ENCODE measurements at places on chromosomes 2 and 18.

GRCh38 chr2:19503915-19504314 is 145.5 kb upstream of the OSR1 start:
- DNase-seq, result no peak

DNA sequence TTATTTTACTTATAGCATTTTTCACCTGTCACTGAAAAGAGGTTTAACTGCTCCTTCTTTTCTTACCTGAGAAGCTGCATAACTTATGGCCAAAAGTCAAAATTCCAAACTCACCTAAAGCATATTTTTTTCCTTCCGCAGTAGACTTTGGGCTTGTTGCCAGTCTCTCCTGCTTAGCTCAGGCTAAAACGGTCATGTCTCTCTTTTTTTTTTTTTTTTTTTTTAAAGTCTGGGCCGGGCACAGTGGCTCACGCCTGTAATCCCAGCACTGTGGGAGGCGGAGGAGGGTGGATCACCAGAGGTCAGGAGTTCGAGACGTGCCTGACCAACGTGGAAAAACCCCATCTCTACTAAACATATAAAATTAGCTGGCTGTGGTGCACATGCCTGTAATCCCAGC is 113.5 kb downstream of the RTN4 start:
- DNase-seq, result no peak

DNA sequence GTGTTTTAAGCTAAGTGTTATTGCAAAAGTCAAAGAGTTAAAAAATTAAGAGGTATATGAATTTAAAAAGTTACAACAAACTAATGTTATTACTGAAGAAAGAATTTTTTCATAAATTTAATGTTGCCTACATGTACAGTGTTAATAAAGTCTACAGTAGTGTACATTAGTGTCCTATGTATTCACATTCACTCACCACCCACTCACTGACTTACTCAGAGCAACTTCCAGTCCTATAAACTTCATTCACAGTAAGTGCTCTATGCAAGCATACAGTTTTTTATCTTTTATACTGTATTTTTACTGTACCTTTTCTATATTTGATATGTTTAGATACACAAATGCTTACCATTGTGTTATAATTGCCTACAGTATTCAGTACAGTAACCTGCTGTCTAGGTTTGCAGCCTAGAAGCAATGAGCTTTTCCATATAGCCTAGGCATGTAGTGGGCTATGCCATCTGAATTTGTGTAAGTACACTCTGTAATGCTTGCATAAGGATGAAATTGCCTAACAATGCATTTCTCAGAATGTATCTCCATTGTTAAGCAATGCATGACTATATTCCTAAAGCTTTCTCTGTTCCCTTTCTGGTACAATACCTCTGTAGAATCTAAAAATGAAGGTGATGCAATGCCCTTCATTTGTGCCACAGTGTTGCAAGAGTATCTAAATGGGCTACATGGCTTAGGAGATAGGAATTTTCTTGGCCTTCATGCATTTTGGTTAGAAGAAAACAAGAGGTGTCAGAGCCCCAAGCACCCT is 370.8 kb upstream of the NT5C1B start:
- DNase-seq, result no peak

DNA sequence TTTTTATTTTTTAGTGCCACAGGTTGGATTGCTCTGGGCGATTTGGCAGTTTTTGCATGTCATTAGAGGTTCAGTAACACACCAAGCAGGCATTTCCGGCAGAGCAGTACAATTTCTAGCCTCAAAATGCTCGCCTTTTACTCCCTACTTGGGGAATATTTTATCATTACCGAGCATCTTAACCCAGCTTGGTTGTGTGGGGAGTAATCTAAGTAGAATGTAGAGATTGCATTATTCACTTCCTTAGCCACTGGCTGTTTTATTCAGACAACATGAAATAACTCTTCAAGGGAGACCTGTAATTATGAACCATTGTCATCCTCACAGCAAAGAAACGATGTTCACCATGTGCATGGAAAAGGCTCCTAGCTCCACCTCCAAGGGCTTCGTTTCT is 13.1 kb downstream of the GRP start:
- DNase-seq, result no peak

DNA sequence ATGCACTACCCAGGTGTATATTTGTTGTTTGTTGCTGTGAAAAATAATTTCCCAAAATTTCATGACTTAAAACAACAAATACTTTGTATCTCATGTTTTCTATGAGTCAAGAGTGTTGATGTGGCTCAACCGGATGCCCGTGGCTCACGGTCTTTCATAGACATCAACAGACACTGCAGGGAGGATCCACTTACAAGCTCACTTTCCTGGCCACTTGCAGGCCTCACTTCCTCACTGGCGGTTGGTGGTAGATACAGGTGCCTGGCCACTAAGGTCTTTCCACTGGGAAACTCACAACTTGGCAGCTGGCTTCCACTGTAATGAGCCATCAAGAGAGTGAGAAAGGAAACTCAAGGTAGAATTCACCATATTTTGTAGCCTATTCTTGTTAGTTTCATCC is 662.9 kb downstream of the IRS1 start:
- no peak for DNase-seq

DNA sequence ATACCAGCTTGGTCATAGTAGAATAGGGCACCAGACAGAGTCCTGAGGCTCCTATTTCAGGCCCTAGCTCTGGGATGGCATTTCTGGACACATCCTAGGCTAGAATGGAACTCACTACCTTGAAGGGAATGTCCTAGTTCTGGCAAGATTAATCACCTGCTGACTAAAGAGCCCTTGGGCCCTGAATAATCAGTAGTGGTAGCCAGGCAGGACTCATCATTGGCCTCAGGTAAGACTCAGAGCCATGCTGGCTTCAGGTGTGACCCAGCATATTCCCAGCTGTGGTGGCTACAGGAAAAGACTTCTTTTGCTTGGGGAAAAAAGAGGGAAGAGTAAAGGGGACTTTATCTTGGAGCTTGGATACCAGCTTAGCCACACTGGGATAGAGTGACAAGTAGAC is 131.0 kb upstream of the SRD5A2 start:
- no peak for DNase-seq

- DNase-seq, result no peak
Measured at GRCh38 chr2:52571380-52572347, 1195.9 kb upstream of the CHAC2 start.

- no peak for DNase-seq
Measured at GRCh38 chr2:25301453-25302352, 40.0 kb downstream of the DNMT3A start.

GRCh38 chr18:13563390-13563805 is 163.0 kb downstream of the FAM210A start:
- DNase-seq, result no peak

- no peak for DNase-seq
Measured at GRCh38 chr2:96926791-96927190, 56.9 kb upstream of the SEMA4C start.

DNA sequence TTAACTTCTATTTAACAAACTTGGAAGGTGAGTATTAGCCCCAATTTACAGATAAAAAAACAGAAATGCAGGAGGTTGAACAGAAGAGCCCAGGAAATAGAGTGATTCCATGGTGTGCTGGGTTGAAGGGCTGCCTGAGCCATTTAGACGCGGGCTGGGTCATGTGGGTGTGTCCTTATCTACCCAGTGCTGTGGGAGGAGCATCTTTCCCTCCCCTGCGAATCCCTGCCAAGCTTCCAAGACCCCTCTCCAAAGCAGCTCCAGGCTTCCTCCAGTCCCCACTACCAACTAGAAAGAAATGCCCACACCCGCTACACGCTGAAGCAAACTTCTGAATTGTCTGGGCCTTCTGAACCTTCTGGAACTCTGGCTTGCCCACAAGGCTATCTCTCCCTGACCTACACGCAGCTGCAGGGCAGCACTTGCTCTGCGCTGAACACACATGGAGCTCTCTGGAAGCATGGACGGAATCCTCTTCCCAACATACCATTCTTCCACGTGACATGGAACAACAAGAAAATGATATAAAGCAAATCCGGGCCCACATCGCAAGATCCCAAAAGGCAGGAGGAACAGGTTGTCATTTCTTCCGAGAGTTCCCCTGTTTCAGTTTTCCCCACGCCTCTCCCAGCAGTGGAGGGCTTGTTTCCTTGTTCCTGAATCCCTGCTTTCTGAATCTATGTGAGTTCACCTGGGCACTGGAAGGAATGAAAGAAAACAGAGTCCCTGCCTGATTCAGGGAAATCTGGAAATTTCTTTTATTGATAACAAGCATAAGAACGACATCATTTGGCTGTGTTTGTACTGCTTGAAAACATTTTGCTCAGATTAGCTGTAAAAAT is 562.7 kb upstream of the ID2 start:
- DNase-seq, result no peak

- no peak for DNase-seq
Measured at GRCh38 chr2:168465594-168465993, 9.5 kb downstream of the CERS6 start.

DNA sequence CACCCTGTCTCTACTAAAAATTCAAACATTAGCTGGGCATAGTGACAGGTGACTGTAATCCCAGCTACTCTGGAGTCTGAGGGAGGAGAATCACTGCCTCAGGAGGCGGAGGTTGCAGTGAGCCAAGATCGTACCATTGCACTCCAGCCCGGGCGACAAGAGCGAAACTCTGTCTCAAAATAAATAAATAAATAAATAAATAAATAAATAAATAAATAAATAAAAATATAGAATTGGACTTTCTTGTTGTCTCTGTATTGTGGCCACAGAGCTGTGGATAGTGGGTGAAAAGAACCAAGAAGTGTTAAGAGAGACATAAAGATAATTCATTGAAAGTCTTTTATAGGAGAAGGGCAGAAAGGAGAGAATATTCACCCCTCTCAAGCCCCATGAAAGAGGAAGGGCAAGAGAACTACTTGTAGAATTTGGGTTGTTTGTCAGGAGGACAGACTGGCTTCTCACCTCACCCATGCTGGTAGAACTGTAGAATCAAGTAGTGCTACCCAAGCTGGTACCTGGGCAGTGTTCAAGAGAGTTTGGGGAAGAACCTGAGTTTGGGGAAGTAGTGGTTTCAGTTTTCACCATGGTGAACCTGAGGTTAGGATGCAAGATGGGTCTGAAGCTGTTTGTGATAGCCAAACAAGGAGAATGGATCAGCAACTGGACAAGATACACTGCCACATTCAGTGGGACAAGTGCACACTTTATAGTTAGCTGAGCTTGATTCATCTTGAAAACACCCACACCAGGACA is 256.5 kb downstream of the CD226 start:
- no peak for DNase-seq

DNA sequence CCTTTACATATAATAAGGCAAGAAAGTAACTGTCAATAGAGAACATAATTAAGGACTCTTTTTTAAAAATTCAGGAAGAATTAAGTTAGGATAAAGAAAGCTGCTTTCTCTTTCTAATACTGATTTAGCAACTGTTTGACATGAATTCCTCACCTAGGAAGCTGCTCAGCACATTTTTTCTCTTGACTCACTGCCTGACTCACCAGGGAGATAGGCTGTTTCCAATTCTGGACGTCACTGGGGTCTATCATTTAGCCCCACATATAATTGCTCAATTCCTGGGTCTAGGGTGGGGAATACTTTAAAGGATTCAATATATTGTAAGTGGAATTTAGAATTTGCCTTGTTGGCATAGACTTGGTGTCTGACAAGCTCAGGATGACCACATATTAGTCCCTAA is 50.8 kb upstream of the UGP2 start:
- no peak for DNase-seq

GRCh38 chr2:202079310-202079709 is 6.3 kb downstream of the KIAA2012 start:
- DNase-seq, result no peak

GRCh38 chr2:126771094-126771493 is 115.1 kb downstream of the GYPC start:
- no peak for DNase-seq

- no peak for DNase-seq
Measured at GRCh38 chr18:47334966-47335365, 83.5 kb upstream of the SKOR2 start.

GRCh38 chr18:3758531-3758930 is 308.6 kb downstream of the TGIF1 start:
- no peak for DNase-seq

DNA sequence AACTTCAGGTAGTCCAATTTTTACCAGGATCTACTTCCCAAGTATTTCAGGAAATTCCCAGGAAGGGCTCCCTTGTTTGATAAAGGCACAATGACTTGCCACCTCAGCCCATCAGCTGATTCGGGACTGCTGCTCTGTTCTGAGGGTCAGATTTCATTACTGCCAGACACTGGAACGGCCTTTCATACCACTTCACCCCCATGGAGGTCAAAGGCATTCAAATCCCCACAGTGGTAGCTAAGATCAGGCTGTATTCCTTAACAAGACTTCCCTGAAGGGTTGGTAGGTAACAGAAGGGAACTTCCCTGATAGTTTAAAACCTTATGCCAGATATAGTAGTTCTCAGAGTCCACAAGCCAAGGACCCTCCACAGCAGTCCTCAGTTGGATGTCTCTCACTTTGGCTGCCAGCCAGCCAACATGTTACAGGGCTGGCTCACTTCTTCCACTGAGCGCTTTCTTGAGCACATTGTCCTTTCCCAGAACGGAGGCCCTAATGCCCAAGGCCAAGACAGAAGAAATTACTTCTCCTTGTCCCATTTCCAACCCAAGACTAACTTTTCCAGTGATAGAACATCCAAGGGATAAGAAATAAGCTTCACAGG is 40.0 kb upstream of the GLS start:
- no peak for DNase-seq

DNA sequence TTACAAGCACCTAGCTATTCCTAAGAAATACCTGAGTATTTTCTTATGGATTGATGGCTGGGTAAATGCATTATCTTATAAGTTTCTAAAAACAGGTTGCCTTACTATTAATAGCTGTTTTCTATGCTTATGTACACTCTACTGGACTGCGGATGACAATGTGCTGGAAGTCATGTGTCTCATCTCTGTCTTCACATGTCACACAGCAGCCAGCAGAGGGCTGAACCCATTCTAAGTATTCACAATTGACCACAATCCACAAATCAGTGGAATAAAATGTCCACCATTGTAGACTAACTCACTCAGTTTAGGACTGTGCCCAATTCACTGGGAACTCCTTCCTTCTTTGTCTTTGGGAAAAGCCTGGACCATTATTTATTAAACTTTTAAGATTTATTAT is 371.2 kb downstream of the INSIG2 start:
- no peak for DNase-seq

GRCh38 chr2:240990726-240991377 is 7.6 kb upstream of the SNED1 start:
- no peak for DNase-seq

DNA sequence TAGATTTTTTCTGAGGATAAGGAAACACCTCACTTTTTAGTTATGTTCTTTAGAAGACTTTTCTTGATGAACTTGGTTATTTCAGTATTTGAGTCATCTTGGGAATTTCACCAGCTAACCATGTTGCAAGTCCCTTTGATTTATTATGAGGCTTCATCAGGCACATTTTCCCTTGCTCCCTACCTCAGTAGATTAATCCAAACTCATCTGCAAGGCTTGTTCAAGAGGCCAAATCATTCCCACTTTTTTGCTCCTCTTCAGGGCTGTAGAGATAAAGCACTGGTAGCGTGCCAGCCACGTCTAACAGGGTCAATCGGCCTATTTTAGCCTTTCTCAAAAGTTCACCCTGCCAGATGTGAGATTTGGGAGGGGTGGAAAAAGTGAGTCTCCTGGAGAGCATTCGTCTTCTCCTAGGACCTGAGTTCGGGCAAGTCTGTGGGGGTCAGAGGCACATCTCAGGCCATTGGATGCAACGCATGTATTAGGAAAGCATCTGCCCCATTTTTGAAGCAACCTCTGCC is 120.3 kb downstream of the RDH14 start:
- no peak for DNase-seq
